ENCODE measurements at places on chromosomes 11 and 22.

DNA sequence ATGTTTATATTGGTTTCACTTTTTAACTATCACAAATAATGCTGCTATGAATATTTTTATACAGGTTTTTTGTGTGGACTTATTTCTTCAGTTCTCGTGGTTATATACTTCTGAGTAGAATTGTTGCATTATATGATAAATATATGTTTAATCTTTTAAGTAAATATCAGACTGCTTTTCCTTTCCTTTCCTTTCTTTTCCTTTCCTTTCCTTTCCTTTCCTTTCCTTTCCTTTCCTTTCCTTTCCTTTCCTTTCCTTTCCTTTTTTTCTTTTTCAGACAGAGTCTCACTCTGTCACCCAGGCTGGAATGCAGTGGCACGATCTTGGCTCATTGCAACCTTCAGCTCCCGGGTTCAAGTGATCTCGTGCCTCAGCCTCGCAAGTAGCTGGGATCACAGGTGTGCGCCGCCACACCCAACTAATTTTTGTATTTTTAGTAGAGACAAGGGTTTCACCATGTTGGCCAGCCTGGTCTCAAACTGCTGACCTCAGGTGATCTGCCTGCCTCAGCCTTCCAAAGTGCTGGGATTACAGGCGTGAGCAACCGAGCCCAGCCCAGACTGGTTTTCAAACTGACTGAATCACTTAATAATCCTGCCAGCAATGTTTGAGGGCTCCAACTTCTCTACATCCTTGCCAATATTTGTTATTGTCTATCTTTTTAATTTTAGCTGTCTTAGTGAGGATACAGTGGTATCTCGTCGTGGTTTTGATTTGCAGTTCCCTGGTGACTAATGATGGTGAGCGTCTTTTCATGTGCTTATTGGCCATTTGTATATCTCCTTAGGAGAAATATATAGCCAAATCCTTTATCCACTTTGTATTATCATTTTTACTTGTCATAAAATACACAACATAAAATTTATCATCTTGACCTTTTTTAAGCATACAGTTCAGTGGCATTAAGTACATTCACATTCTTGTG lies 21.9 kb downstream of the HTR3B start:
- DNase-seq, result no peak

- no peak for DNase-seq
These were observed 212.5 kb downstream of the SWAP70 start for GRCh38 chr11:9876331-9876730.

DNA sequence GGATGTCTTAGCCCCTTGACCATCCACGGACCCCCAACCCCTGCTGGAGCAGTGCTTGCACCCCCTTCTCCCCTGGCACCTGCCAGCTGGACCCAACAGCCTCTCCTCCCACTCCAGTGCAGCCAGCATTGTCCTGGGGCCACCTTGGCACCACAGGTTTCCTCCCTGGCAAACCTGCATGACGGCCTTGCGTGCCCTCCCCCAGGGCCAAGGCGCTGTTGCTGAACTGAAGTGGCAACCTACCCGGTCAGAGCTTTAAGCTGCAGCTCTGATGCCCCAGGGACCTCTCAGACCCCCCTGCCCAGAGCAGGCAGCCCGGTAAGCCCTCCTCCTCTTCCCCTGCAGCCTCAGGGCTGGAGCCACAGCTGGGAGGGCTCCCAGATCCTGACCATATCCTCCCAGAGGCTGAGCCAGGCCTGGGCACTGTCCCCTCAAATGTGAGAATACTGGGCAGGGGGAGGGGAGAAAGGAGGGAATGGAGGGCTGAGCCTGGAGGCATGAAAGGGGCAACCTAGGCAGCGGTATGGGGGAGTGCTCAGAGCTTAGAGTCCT lies 1.8 kb upstream of the LRRC75B start:
- no peak for DNase-seq

GRCh38 chr11:2911785-2912391 lies 17.3 kb downstream of the PHLDA2 start:
- DNase-seq, result no peak

DNA sequence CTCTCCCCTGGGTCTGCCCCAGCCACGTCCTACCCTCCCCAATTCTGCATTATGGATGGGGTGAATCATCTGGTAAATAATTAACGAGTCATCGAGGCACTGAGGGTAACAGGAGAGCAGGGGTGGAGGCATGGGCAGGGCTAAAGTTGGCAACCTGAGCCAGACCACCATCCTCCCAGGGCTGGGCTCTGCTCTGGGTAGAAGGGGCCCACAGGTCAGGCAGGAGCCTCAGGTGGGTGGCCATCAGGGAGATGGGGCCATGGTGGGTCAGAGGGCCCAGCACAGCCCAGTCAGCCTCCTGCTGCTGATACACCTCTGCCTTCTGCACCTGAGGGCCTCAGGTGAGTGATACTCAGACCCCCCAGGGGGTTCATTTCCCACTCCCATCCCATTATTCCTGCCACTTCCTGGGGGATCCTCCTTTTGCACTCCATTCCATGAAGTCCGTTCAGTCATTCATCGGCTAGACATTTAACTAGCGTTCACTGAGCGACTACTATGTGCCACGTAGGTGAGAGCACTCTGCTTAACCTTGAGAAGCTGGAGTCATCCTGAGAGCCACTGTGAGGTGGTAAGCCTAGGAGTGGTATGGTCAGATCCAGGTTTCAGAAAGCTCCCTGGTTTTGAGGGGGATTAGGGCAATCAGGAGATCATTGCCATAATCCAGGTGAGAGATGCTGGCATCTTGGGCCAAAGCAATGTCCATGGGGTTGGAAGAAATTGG lies at the start of gene VSIG10L2:
TSS of gene VSIG10L2 (plus strand) at position 248 of the 724 bp plus-strand sequence. CDS start at position 260, 12 bp downstream.
- no peak for DNase-seq

DNA sequence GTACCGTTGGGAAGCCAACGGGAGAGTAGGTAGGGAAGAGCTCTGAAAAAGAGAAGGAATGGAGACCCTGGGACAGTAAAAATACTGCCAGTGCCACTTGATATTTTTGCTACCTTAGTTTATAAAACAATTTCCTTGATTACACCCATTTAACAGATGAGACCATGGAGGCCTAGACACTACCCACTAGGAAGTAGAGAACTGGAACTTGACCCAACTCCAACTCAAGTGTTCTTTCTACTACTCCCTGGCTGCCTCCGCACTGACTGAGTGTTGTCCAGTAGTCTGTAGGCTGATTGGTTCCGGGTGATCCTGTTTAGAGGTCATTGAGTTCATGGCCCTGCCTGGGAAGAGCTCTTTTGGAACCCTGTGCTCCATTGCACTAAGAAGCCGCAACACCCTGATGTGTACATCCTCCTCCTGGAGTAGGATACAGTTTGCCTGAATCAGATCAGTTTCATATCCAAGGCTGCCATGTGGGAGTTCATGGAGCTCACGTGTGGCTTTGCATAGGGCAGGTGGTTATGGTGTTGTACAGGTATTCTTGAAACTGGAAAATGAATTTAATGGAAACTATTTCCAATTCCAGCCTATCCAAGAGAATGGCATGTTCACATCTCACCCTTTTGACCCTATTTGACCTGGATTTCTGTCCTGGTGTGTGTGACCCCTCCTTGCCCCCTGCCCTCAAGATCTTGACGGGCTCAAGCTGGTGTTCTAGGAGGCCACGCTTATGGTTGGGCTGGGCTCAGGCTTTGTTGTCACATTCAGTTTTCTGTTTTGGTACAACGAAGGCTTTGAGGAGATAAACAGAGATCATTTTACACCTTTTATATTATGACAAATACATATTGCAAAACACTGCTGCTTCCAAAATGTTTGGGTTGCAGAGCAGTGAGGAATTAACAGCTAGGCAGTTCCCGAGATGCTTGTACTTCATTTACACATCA lies 102.2 kb upstream of the NNMT start:
- DNase-seq, result no peak

GRCh38 chr11:72826191-72826941 lies 12.2 kb downstream of the ATG16L2 start:
- DNase-seq, result no peak

DNA sequence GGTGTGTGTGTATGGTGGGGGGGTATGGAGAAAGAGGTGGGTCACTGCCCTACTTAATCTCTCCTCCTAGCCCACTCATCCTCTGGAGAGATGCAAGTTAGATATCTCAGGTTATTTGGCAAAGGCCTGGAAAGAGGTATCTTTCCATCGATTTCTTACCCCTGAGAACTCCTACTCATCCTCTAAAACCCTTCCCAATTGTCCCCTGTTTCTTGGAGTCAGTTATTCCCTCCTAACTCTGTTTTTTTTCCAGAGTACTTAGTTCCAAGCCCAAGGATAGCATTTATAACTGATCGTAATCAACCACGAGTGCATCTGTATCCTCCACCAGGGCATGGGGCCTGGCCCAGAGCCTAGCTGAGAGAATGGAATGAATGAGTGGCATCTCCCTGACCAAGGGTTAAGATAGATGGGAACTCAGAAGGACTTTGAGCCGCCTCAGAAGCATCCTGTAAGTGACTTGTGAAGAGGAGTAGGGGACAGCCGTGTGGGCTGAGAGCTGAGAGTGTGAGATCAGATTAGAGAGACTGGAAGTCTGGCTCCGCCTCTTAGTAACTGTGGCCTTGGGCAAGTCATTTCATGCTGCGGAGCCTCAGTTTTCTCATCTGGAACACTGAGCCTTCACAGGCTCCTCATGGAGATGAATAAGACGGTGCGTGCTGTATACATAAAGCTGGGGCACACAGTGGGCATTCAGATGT lies 16.2 kb downstream of the CD6 start:
- DNase-seq, result peak; percentile 75

DNA sequence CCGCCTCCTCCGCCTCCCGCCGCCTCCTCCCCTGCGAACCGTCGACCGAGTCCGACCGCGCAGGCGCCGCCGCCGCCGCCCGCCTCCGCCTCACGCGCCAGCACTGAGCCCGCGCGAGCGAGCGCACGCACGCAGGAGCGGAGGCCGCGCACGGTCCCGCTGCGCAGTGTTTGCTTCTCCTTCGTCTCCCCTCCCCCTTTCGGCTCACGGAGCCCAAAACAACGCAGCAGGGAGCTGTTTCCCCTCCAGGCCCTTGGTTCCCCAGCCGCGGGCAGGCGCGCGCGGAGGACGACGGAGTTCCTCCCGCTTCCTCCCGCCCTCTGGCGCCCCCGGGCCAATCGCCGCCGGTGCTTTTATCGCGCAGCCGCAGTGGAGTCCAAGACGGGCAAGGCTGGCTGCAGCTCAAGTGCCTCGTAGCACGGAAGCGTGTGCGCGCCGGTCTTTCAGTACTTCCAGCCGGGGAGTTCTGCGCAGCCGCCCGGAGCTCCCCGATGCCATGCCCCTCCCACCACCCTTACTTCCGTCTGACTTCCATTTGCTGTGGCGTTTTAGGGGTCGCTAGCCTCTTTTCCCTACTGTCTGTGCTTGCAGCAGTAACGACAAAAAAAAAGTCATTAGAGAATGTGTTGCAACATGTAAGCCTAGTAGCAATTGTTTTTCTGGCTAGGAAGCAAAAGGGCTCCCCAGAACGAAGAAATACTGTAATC lies at the start of gene HNRNPUL2:
TSS of gene HNRNPUL2 (minus strand) at position 293 of the 707 bp plus-strand sequence. CDS start 301 bp downstream, outside the sequence.
- peak; percentile 98 for DNase-seq

GRCh38 chr22:19868333-19868732 lies 13.7 kb upstream of the GNB1L start:
- DNase-seq, result no peak

- peak; percentile 80 for DNase-seq
These were observed at the start of gene UFD1 for GRCh38 chr22:19478901-19479354. UFD1 (minus strand) TSS chr22:19479193; CDS start chr22:19479085, 108 bp downstream.

DNA sequence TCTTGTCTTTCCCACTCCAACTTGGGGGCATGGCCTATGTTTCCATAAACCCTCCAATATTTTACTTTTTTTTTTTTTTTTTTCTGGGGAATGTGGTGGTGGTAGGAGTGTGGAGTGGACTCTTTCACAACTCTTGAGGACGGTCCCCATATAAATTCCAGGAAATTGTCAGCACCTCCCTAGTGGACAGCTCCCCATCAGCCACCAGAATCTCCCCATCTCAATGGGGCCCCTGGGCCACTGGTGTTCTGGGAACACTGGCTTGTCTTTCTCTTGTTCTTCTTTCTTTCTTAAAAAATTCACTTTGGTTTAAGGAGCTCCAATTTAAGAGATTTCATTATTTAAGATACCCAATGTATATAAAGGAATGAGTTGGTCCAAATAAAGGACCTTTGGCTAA lies 74.1 kb downstream of the ADM start:
- DNase-seq, result no peak

- no peak for DNase-seq
These were observed 47.6 kb upstream of the PARVG start for GRCh38 chr22:44133161-44133560.

GRCh38 chr11:78354408-78355308 lies 63.0 kb downstream of the GAB2 start:
- no peak for DNase-seq

DNA sequence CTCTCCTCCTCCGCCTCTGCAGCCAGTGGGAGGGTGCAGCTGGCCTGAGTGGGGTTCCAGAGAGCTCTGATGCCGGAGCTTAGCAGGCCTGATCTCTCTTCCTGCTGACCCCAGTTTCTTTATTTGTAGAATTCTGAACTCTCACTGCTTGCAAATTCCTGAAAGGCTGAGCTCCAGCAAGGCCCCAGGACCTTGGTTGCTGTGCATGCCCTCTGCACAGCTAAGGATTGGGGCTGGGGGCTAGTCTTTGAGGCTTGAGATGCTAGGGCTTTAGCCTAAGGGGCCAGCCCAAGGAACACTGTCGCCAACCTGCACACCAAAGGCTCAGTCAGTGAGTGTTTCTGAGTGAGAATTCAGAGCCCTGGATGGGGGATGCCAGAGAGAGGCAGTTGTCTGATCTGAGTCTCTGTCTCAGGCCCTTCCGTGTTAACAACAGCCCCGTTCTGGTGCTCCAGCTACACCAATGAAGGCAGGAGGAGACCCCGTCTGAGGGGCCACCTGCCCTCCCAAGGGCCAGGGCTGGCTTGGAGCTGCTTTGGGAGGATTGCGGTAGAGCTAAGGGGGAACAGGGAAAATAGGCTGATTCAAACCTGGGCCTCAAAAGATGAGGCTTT lies 106.0 kb upstream of the LMO1 start:
- no peak for DNase-seq

DNA sequence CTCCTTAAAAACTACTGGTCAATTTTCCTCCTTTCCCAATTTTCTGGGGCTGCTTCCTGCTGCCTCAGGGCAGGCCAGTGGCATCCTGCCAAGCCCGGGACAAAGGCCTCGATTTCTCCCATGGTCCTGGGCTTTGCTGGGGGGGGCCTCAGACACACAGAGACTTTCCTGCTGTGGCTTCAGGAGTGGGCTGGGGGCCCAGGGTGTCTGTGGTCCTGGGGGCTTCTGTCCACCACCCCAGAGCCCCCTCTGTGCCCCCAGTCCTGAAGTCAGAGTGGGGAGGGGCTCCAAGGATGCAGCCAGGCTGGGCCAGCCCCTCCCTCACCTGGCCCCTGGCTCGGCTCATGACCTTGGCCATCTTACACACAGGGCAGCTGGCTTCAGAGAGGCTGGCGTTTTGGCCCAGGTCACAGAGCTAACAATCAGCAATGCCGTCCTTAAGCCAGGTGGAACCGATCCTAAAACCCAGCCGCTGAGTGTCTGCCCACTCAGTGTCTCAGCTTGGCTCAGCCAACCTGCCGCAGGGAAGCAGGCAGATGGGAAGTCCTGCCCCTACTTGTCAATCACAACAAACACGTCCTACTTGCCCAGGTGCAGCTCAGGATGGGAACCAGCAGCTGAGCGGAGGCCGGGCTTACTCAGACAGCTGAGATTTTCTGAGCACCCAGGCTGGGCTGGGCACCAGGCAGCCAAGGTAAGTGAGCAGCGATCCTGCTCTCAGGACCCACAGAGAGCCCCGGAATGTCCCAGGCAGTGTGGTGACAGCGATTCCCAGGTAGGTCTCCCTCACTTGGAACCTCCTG lies 34.6 kb downstream of the OSBPL5 start:
- DNase-seq, result no peak
